Spinal cord (tissue), 10 donors: ENCODE measurements at places on chromosomes 3 and 15. TPM values are rescaled to one million over a fixed set of nuclear protein-coding genes. Genes with fewer than 3 reads are reported as not detected.
A peak's percentile ranks its signal among the peaks of the same experiment; 100 is the strongest.

DNA sequence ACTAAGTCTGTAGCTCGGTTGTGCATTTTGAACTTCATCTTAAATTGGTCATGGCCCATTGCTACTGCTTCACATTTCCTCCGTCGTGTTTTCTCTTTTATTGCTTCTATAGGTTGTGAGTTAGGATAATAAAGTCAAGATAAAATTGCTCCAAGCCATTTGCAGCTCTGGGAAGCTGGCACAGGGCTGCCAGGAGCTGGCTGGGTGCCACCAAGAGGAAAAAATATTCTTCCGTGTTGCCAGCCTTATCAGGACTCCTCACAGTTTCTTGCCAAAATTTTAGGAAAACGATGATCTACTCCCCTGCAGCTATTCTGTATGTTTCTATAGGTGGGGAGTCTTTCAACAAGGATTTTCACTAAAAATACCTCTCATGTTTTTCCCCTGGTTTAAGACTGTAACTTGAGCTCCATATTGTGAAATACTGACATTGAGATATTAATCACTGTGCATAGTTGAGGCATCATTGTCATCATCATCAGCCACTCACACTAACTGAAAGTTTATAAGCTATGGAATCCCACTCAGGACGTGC, 55.4 kb upstream of the PIAS1 start:
- H3K27ac ChIP-seq: no peak overlapping the region
- peaks cover 4% of the 10 kb centered on the region for H3K4me1 ChIP-seq
- peak; percentile 79 for DNase-seq
- no peaks in the 10 kb centered on the region for H3K27me3 ChIP-seq
- H3K36me3 ChIP-seq: no peaks in the 10 kb centered on the region

Gene MCTP2
- 0.76 TPM for polyA plus RNA-seq

DNA sequence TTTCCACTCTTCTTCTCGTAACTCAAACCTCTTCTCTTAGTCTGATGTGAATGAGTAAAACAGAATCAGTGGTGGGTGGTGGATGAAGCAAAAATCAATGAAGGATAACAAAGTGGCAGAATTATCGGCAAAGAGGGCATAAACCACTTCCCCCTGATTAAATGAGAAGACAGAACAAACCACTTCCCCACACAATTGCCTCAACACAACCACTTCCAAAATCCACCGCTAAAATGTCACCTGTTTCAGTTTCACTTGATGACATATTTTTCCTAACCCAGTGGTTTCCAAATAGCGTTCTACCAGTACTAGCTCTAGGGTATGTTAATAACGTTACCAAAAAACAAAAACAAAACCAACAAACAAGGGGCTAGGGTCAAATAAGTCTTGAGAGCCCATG, 478.7 kb upstream of the WNT5A start:
- H3K27ac ChIP-seq: no peak overlapping the region
- DNase-seq: no peak
- no peaks in the 10 kb centered on the region for H3K4me1 ChIP-seq
- no peaks in the 10 kb centered on the region for H3K36me3 ChIP-seq
- no peak overlapping the region for H3K4me3 ChIP-seq
- no peaks in the 10 kb centered on the region for H3K27me3 ChIP-seq

DNA sequence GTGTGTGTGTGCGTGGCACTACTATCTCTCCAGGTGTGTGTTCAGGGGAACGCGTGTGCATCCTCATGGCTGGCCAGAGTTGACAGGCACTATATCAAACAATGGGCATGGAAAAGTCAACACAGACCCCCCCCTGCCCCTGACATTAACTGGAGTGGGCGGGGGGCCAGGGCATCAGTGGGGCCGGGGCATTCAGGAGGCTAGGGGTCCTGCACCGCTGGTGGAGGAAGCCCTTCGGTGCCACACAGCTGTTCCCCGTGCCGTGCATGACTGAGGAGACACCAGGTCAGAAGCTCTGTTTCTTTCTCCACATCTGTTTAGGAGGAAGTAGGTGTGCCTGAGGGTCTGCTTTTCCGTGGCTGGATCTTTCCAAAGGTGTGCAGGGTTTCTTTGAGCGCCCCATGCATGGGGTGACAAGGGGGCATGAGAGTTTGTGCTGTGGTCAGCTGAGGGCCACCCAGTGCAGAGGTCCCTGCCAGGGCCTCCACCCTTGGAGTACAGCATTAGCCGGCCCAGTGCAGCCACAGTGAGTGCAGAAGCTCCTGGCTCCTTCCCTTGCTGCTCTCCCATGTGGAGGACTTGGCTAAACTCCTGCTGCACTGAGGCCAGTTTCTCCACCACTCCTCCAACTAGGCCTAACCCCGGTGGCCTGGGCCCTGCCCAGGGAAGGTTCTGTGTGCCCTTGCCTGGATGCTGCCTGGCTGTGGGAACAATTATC, 7.5 kb downstream of the C3orf22 start:
- no peak overlapping the region for H3K4me3 ChIP-seq
- H3K27ac ChIP-seq: no peak overlapping the region
- H3K27me3 ChIP-seq: no peaks in the 10 kb centered on the region
- no peaks in the 10 kb centered on the region for H3K36me3 ChIP-seq

DNA sequence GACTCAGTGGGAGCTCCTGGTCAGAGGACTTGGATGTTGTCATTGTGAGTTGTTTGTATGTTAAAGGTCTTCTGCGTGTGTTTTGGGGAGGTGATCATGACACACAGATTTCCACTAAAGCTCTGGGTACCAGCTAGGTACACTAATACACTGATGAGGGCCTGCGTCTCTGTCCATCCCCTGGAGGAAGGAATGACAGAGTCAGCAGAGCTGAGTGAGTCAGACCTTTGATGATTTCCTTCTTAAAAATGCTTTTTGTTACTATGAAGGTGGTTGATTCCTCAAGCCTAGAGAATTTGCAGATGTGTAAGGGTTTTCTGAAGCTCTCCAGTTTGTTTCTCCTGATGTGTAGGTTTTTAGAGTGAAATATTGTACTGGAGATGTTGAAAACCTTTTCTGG, 424.1 kb upstream of the TPM1 start:
- H3K4me3 ChIP-seq: no peak overlapping the region
- peak overlapping the region; percentile 59 for H3K27ac ChIP-seq
- peaks cover 2% of the 10 kb centered on the region for H3K4me1 ChIP-seq
- no peaks in the 10 kb centered on the region for H3K36me3 ChIP-seq

DNA sequence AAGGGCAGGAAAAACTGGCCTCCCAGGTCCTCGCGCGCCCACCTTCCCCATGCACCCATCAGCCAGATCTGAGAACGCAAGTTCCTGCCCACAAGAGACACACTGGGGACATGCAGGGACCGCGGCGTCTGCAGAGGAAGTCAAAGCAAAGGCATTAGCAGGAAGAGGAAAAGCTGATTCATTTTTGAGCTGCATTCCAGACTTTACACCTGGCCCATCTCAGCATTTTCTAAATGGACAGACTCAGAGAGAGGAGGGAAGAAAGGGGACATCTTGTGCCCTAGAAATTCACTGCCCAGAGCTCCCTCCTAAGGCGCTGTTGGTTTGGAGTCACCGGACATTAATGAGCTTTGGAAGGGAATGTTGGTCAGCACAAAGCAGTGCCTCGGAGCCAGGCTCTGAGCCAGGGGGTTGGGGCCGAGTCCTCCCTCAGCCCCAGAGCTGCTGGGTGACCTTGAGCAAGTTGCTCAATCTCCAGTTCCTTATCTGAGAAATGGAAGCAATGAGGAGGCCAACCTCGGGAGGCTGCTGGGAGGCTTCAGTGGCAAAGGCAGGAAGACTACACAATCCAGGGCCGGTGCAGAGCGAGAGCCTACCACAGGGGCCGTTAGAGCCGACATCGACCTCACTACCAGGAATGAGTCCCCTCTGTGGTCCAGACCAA, 150.5 kb upstream of the IQSEC1 start:
- peaks cover 10% of the 10 kb centered on the region for H3K4me1 ChIP-seq
- no peaks in the 10 kb centered on the region for H3K27me3 ChIP-seq

- no peak overlapping the region for H3K4me3 ChIP-seq
- no peaks in the 10 kb centered on the region for H3K36me3 ChIP-seq
- H3K27me3 ChIP-seq: no peaks in the 10 kb centered on the region
- no peaks in the 10 kb centered on the region for H3K4me1 ChIP-seq
- H3K27ac ChIP-seq: no peak overlapping the region
These were observed 296.1 kb downstream of the LSAMP start for GRCh38 chr3:116148881-116149851.
